Central memory CD8-positive, alpha-beta T cell (primary cell): ENCODE measurements at places on chromosomes 6 and 20.

- DNase-seq: no peak
These were observed 140.2 kb upstream of the RPS6KA2 start for GRCh38 chr6:166767230-166767629.

GRCh38 chr20:45970646-45971424 lies 1.2 kb downstream of the ZNF335 start:
- peak; percentile 28 for DNase-seq

DNA sequence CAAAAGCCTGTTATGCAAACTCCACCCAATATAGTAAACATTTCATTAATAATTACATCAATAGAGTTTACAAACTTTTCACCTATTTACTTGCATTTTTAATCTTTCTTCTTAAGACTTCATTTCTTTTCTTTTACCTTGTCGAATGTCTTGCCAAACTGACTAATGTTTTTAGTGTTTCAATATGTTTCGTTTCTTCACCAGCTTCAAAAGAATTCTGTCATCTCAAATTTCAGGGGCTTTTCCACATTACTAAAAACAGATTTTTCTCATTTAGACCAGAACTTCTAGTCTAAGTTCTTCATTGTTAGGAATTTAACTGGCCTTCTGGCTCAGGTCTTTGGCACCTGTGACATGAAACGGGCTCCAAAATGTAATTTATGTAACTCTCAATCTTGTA lies 196.5 kb downstream of the ARHGAP18 start:
- no peak for DNase-seq

DNA sequence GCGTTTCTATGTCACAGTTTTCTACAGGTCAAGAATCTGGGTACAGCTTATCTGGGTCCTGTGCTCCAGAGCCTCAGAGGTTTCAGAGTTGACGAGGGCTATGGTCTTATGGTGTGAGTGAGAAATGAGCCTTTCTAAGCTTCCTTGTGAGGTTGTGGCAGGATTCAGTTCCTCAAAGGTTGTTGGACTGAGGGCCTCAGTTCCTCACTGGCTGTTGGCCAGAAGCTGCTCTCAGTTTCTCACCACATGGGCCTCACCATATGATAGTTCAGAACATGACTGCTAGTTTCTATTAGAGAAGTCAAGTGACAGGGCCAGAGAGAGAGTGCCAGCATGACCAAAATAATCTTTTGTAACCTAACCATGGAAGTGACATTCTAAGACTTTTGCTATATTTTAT lies 96.1 kb downstream of the NUS1 start:
- DNase-seq: no peak

- DNase-seq: no peak
These were observed 75.6 kb upstream of the SLC22A23 start for GRCh38 chr6:3532296-3532916.

- no peak for DNase-seq
These were observed 163.8 kb downstream of the HIVEP2 start for GRCh38 chr6:142781129-142781528.
